ENCODE measurements at places on chromosomes 16 and 17. TPM values are rescaled to one million over a fixed set of nuclear protein-coding genes. Genes with fewer than 3 reads are reported as not detected.

Gene CD79B
- 675 TPM for polyA plus RNA-seq

Gene KIAA0753
- polyA plus RNA-seq, result 6.3 TPM

Gene PIGL
- polyA plus RNA-seq, result 93.9 TPM

Gene CHD9NB
- not detected for polyA plus RNA-seq

Gene PROCA1
- 7.4 TPM for polyA plus RNA-seq

GRCh38 chr17:71412803-71413202, 708.0 kb upstream of the SOX9 start:
- H3K4me3 ChIP-seq, result no peak overlapping the region
- no peak for DNase-seq
- H3K36me3 ChIP-seq, result no peaks in the 10 kb centered on the region
- H3K27me3 ChIP-seq, result no peaks in the 10 kb centered on the region
- no peak overlapping the region for H3K27ac ChIP-seq
- no peaks in the 10 kb centered on the region for H3K4me1 ChIP-seq

- H3K4me1 ChIP-seq, result peaks cover 31% of the 10 kb centered on the region
- H3K27me3 ChIP-seq, result peaks cover 46% of the 10 kb centered on the region
- no peaks in the 10 kb centered on the region for H3K36me3 ChIP-seq
- no peak overlapping the region for H3K4me3 ChIP-seq
Measured at GRCh38 chr16:75111961-75112733, 4.4 kb downstream of the LDHD start.

- no peak overlapping the region for H3K4me3 ChIP-seq
- H3K4me1 ChIP-seq, result no peaks in the 10 kb centered on the region
- peaks cover 9% of the 10 kb centered on the region for H3K36me3 ChIP-seq
- DNase-seq, result no peak
Measured at GRCh38 chr17:64178011-64178825, 48.3 kb upstream of the ERN1 start.

DNA sequence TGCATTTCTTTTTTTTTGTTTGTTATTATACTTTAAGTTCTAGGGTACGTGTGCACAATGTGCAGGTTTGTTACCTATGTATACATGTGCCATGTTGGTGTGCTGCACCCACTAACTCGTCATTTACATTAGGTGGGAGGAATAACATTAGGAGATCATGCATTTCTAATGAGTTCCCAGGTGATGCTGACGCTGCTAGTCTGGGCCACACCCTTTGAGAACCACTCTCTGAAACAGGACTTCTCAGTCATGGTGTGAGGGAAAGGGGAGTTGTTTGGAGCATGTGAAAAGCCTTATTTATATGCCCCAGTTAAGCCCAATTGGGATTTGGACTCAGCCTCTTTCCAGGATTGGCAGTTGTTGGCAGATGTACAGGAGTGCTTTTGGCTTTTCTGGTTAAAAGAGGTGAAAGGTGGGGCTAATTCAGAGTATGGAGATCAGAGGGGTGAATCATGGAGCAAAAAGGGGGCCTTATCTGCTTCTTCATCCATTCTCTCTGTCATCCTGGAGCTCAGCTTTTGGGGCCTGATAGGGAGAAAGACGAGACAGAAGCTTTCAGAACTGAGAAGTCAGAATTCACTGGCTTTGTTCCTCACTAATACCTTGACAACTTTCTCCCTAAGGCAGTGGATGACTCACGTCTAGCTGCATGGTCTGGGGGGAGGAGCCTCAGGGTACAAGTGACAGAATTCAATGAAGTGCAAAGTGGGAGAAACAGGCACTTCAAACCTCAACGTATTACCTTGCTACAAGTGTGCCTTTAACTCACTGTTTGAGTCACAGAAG, 180.0 kb upstream of the CACNG3 start:
- no peak overlapping the region for H3K27ac ChIP-seq
- DNase-seq, result no peak
- H3K27me3 ChIP-seq, result no peaks in the 10 kb centered on the region
- peaks cover 51% of the 10 kb centered on the region for H3K4me1 ChIP-seq
- peaks cover 30% of the 10 kb centered on the region for H3K36me3 ChIP-seq
- no peak overlapping the region for H3K4me3 ChIP-seq

DNA sequence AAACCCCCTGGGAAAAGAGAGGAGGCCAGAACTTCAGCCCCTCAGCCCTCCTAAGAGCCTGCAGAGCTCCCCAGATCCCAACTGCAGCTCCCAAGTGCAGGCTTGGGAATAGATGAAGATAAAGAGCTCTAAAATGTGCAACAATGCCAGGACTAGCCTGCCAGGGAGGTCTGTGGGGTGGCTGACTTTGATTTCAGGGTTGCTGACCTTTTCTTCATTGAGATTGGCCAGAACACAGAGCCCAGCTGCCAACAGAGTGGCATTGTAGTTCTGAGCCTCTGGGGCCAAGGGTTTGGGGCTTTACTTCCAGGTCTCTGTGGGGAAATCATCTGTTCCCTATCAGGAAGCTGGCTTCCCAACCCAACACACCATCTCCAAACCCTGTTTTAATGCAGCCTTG, 120.6 kb downstream of the COPRS start:
- peaks cover 5% of the 10 kb centered on the region for H3K27me3 ChIP-seq
- no peak overlapping the region for H3K27ac ChIP-seq
- H3K36me3 ChIP-seq, result no peaks in the 10 kb centered on the region
- no peak overlapping the region for H3K4me3 ChIP-seq
- no peak for DNase-seq
- no peaks in the 10 kb centered on the region for H3K4me1 ChIP-seq

GRCh38 chr16:80700558-80700957, 103.8 kb downstream of the CDYL2 start:
- no peaks in the 10 kb centered on the region for H3K4me1 ChIP-seq
- no peak overlapping the region for H3K27ac ChIP-seq
- no peaks in the 10 kb centered on the region for H3K36me3 ChIP-seq
- DNase-seq, result no peak

Measured in B cell (primary cell).